ENCODE measurements at places on chromosomes 1 and 21.

DNA sequence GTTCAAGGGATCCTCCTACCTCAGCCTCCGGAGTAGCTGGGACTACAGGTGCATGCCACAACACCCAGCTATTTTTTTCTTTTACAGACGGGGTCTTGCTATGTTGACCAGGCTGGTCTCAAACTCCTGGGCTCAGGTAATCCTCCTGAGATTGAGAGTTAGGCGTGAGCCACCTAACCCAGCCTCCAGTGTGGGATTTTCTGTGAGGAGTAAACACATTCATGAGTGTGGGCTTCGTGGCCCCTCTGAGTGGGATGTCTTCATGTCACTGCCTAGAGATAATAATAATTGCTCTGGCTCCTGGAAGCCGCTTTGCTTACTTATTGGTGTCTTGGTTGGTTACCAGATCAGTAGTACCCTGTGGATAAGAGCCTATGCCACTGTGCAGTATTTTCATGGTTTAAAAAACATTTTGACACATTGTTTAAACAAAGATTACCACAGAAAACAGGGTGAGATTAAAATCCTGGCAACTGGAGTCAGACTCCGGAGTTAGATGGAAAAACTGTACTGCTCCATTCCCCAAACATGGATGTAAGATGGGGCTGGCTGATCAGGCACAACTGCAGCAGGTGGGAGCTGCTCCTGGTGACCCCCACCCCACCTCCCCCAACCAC, 159.1 kb upstream of the RAB4A start:
- DNase-seq = no peak

GRCh38 chr21:36703626-36704280, 4.8 kb downstream of the SIM2 start:
- DNase-seq = no peak

DNA sequence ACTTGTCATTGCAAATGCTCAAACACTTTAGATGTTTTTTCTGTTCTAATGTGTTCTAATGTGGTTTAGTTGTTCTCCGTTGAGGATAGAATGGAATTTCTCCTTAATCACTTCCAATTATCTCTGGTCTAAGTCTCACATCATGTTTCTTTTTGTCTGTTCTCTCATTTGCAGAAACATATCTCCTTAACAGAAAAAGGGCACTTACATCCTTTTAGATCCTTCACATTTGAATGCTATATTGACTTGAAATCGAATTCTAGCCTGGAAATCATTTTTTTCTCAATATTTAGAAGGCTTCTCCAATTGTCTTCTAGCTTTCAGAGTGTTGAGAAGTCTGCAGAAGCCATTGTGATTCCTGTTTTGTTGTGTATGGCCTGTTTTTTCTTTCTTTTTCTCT, 7.3 kb upstream of the SAMSN1 start:
- DNase-seq = no peak

DNA sequence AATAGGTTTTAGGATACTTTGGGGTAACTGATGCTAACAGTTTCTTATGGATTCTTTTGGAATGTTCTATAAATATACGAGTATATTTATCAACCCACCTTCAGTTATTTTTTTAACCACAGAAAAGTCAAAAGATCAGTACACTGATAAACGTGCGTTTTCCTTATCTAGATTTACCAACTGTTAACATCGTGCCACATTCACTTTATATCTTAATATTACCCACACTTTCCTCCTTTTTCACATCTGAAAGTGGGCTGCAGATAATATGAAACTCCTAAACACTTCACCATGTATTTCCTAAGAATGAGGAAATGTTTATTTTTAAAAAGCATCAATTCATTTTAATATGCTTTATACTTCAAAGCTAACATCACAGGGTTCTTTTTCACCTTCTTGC, 7.7 kb downstream of the ATF6 start:
- no peak for DNase-seq

GRCh38 chr1:91314643-91315042, 90.0 kb downstream of the HFM1 start:
- DNase-seq = no peak

DNA sequence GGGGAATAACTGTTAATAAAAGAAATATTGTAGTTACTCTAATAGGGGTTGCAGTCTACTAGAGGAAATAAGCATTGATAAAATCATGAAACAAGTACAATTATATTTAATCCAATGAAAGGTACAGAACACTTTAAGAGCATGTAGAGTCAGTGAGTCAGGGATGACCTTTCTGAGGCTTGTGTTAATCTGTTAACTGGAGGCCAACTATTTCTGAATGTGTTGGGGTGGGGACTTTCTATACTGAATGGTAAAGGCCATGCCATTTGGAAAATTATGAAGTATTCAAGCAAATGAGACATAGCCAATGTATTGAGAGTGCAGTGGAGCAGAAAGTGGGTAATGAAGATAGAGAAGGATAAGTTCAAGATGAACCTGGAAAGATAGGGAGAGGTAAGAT, 646.2 kb downstream of the ADGRL2 start:
- no peak for DNase-seq

GRCh38 chr1:193676996-193677549, 490.7 kb upstream of the B3GALT2 start:
- DNase-seq = no peak

GRCh38 chr1:31866450-31867032, 50.7 kb upstream of the SPOCD1 start:
- DNase-seq = no peak
